ENCODE measurements at places on chromosomes 3 and 15.
A peak's percentile ranks its signal among the peaks of the same experiment; 100 is the strongest.

DNA sequence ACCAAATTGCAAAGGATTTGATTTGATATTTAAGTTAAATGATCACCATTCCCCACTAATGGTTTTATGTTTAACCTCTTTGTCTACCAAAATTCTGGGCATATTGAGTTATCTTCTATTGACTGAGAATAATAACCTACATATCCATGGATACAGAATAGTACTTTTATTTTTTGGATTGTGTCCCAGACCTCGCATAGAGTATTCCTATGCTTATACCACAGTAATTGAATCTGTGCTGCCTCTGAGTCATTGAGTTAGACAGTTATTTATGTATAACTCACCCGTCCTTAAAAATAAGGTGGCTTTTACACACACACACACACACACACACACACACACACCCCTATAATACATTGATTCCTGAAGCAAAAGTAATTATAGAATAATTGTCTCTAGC is 690.1 kb upstream of the BCHE start:
- no peak for DNase-seq

DNA sequence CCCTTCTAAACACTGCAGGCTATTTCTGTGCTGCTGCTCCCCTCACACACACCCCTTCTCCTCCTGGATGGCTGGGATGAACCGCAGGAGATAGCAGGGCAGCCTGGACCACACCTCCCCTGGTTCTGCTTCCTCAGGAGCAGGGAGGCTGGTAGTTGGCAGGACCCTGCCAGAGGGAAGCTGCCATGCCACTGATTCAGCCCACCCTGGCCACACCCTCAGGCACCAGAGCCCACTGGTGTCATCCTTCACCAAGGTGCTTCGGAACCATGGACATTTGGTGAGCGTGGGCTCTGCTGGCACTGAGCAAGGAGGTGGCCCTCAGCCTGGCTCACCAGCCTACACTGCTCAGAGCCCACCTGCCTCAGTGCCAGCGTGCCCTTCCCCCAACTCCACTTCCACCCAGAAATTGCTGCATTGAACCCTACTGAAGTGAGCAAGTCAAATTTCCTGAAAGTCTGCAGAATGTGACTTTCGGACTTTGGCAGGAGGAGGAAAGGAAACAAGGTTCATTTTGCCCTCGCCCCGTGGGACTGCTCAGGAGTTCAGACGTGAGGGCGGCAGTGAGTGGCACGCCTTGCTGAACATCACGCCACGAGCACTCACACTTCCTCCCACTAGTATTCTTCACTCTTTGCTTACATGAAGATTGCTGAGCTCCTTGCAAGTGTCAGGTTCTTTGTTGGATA is 26.3 kb downstream of the BMF start:
- DNase-seq = peak; percentile 61

DNA sequence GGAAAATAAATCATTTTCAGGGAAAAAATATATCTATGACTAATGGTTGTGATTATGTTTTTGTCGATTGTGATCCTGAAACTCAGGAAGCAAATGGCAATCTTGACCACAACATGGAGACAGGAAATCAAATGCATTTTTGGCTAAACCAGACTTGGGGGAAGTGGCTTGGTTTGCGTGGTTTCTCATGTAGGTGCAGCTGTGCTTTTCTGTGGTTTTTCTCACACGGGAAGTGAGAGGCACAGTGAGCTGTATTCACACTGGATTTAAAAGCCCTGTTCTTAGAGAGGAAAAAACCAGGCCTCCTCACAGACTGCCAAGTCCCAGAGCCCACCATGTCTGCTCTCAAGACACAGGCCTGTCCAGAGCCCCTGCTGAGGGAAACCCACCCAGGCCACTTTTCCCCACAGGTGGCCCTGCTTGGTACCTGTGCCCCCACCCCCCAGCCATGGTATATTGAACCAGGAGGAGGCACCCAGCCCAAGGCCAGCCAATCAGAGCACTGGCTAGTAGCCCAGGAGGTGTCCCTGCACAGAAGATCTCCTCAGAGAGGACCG is 46.1 kb downstream of the BTD start:
- no peak for DNase-seq

GRCh38 chr3:186307594-186308221 is 54.3 kb downstream of the DGKG start:
- DNase-seq = no peak

GRCh38 chr15:52417521-52417920 is 111.2 kb downstream of the MYO5A start:
- no peak for DNase-seq

GRCh38 chr3:173933113-173933512 is 535.6 kb downstream of the NLGN1 start:
- no peak for DNase-seq

DNA sequence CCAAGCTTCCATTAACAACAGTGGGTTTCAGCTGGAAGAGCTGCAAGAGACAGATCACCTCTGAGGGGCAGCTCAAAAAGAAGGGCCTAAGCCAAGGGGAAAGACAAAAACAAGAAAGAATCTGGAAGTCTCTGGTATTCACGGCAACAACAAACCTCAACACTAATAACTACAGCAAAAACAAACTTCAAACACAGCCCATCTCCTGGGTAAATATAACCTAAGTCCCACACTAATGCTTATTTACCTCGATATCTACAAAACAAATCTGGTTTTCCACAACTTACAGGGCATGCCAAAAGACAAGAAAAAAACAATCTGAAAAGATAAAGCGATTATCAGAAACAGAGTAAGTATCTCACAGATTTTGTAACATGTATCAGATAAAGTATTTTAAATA is 29.7 kb downstream of the TOP2B start:
- no peak for DNase-seq

DNA sequence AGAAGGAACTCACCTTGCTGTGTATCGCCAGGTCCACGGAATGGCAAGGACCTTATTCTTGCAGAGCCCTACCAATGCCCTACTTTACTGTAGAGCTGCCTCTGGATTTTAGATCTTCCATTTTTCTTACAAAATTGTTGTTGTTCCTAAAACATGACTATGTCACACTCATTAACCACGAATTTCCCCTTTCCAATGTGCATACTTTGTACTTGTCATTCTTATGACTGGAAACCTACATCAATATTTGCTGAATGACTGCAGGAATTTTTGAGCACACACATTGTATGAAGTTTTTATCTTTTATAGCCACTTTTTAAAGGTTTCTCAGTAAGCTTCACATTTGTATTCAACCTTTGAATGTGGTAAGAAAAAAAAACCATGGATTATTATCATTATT is 35.9 kb upstream of the CMSS1 start:
- DNase-seq = no peak

GRCh38 chr3:63673111-63673510 is 20.6 kb downstream of the SNTN start:
- no peak for DNase-seq

- DNase-seq = no peak
Observed at GRCh38 chr3:123616593-123616992, 31.7 kb upstream of the HACD2 start.

DNA sequence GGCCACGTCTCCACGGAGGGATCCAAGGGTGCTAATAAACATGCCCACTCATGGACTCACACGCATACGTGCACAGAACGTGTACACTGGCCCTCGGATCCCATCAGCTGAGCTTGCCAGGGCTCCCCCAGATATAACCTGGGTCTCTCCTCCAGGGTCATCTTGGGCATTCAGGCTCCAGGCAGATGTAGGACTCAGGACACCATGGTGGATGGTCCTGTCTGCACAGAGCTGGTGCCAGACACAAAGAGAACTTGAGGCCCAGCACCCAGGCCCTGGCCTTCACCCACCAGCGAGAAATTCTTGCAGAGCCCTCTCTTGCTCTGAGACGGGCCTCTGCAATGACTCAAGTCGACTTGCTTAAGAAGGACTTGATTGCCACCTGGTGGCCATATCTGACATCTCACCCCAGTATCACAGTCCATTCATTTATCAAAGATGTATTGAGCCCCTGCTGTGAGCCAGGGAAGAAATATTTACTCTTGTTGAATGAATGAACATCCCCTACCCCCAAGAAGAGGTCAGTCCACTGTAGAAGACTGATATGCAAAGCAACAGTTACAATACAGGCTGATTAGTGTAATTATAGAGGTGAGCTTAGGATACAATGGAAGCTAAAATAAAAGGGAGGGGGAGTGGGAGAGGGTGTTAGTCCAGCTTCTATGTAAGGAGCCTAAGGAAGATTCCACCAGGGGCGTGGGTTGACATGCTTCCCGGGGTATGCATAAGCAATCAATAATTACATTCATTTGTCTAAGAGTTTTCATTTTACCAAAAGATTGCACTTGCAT is 34.2 kb upstream of the VPS8 start:
- no peak for DNase-seq

DNA sequence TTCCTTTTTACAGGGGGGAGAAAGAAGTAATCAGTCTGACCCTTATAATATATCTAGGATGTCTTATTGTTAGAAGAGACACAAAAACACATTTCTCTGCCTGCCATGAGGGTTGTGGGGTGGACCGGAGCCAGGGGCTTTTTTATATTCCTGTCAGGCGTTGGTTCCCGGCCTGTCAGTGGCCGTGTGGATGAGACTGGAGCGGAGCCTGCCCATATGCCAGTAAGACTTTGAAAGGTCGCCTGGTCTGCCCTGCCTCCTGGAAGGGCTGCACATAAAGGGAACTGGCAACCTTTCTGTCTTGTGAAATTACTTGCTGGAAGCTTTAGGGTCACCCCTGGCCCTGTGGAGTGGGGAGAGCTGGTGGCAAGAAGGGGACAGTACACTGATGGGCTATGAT is 34.7 kb downstream of the MAP3K13 start:
- DNase-seq = no peak

DNA sequence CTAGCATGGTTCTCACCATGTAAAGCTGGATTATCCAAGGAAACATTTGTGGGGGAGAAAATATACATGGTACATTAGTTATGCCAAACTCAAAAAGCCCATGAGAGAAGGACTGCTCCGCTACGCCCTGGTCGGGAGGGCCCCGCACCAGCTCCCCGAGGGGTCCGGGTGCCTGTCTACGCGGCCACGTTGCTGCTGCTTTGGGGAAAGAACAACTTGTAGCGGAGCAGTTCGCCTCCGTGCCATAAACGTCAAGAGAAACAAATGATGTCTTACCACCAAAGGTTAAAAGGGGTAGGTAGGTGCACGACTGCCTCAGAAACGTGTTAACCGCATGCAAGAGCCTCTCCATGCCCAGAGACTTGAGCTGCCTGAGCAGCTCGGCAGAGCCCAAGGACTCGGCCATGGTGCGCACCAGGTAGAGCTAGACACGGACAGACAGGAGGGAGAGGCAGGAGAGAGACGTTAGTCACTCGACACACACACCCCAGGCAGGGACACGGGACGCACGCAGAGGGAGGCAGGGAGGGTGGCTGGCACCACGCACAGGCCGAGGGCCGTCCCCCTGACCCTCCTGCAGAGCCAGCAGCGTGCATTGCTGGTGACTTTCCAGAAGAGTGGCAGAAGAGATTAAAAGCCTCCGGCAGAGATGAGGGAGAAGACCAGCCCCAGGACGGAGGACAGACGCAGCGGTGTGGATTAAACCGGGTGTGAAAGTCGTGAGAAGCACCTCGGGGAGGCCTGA is 63.4 kb downstream of the CYFIP1 start:
- DNase-seq = no peak

DNA sequence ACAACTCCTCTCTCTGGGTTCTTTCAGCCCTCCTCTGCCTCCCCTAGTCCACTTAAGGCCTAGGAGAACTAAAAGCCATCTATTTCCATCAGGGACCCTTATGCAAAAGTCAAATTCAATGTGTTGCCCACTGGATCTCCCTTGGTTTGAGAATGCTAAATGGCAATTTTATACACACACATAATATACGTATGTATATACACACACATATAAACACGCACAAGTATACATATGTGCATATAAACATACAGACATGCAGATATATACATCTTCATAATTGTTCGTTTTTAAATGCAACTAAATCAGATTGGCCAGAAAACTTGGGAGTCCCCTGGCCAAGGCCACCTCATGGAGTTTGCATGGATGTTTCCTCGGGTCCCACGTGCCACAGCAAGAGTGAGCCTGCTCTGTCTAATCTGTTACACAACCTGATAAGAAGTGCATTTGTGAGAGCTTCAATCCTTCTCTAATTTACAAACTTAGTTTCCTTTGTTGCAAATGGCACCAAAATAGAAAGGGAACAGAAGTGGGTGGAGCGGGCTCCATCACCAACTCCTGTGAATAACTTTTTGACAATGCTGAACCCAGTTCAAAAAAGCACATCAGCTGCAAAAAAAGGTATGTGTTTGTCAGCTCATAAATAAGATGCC is 84.2 kb downstream of the FOXP1 start:
- no peak for DNase-seq

GRCh38 chr15:27692438-27692837 is 406.7 kb downstream of the OCA2 start:
- no peak for DNase-seq

DNA sequence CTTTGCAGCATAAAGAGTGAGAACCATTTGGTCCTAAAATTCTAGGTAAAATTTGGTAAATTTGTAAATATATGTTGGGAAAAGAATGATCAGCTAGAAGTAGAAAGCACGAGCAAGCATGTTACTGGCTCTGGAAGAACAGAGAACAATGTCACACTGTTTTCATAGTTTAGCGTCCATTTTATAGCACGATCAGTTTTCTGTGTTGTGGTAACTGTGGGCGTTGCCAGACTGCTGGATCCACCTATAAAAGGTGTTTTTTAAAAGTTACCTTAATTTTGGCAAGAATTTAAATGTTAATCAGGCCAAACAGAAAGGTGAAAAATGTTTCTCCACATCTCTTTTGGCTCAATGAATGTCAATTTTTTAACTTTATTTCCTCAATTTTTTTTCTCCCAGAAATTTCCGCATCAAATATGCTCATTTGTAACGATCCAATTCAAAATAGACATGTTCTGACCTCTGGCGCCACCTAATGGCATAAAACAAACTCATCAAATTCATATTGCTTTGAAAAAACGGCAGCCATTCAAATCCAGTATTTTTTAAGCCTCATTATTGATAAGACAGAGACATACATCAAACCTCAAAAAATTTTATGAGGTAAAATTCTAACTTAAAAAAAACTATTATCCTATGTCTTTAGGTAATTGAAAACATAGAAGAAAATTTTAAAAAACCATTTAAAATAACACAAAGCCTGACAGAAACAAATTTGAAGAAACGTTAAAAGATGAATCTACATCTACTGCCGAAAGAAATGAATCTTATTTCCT is 5.5 kb upstream of the GP5 start:
- DNase-seq = peak; percentile 88

- peak; percentile 81 for DNase-seq
Observed at GRCh38 chr3:169764312-169764881, 463 bp downstream of the TERC start.

DNA sequence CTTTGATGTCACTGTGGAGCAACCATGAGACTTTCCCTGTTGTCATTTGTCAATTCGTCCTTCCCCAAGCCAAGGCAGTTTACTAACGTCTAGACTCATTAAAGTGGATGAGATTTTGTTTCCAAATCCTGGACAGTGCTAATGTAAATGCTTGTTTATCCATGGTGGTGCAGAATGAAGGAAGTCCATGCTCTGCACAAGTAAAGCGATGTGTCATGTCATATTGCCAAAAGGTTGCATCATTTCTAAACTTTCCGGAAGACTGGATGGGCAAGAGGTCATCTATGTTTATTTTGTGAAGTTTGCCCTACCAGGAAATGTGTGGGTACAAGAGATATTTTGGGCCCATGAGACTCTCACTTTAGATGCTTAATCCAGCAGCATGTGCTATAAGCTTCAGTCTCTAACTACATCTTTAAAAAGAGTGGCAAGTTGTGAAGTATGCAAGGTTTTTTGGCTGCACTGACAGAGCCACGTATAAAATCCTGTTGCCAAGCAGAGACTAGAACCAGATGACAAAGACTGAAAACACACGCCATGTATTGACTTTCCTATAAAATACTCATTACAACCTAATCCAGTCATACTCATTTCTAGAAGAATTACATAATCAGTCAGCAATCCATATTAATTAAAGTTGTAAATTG is 72.1 kb upstream of the FNDC3B start:
- no peak for DNase-seq

GRCh38 chr3:31295150-31295765 is 237.5 kb upstream of the STT3B start:
- no peak for DNase-seq
